ENCODE measurements at places on chromosomes 3 and 15. TPM values are rescaled to one million over a fixed set of nuclear protein-coding genes. Genes with fewer than 3 reads are reported as not detected.

Gene C3orf52
- 1.5 TPM for total RNA-seq

Gene DCBLD2
- 120 TPM for total RNA-seq

Gene CHMP2B
- 33.7 TPM for total RNA-seq

Gene CPN2
- total RNA-seq = not detected

Gene FBXO40
- total RNA-seq = not detected

Gene ITIH1
- not detected for total RNA-seq

Gene MELTF
- total RNA-seq = 4.9 TPM

Gene CCR2
- not detected for total RNA-seq

Gene MUC20
- total RNA-seq = 0.50 TPM

Gene MASP1
- total RNA-seq = 178 TPM

Gene SPTBN5
- total RNA-seq = 0.29 TPM

Gene GLDN
- 127 TPM for total RNA-seq

Gene SLCO3A1
- total RNA-seq = 4.1 TPM

Gene SST
- not detected for total RNA-seq

Gene LMAN1L
- total RNA-seq = 0.15 TPM

Gene LRTM1
- total RNA-seq = not detected

Gene HLTF
- 58.0 TPM for total RNA-seq

Gene C3orf70
- 0.87 TPM for total RNA-seq

Gene ZCWPW2
- total RNA-seq = 1.3 TPM

Gene CRABP1
- total RNA-seq = not detected

Gene SLC38A3
- total RNA-seq = not detected

Gene SNRPA1
- 26.3 TPM for total RNA-seq

Gene GRIP2
- 0.15 TPM for total RNA-seq

Gene CILP
- total RNA-seq = 0.29 TPM

Measured in smooth muscle cell of trachea (primary cell).